Stimulated activated CD4-positive, alpha-beta T cell treated with anti-CD3 and anti-CD28 coated beads, TNF-alpha, amount 100 ng/mL, for 48 hours (primary cell): ENCODE measurements at places on chromosomes 2 and 18.

GRCh38 chr2:122307763-122308162, 552.3 kb downstream of the TSN start:
- DNase-seq: no peak

GRCh38 chr2:24162494-24162893, 12.4 kb upstream of the FAM228A start:
- no peak for DNase-seq

- DNase-seq: no peak
Observed at GRCh38 chr2:43047187-43047780, 179.1 kb downstream of the ZFP36L2 start.

DNA sequence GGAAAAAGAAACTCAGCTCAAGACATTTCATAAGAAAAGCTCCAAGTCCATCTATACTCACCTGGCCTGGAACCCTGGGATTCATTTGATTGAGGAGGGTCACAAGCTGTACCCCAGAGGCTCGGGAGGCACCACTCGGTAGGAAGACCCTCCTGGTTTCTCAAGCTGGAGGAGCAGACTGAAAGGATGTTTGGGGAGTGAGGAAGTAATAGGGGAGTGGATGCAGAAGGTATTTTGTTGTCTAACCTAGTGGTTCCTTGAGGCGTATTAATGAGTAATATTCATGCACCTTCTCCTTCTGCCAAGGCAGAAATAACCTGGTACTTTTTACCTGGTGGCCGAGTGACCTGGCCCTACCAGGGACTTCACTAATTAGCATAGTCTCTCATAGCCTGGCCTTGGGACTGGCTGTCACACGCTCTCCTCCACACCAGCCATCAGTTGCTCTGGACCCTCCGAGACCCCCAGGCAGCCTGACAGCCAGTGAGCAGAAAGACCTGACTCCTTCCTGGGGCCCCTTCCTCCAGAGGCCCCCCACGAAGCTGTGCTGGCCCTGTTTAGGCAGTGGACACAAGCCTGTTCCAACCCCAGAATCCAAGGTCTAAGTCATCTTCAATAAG, 161.4 kb downstream of the BCL2 start:
- DNase-seq: no peak

GRCh38 chr18:79576686-79577351, 102.8 kb upstream of the CTDP1 start:
- no peak for DNase-seq

DNA sequence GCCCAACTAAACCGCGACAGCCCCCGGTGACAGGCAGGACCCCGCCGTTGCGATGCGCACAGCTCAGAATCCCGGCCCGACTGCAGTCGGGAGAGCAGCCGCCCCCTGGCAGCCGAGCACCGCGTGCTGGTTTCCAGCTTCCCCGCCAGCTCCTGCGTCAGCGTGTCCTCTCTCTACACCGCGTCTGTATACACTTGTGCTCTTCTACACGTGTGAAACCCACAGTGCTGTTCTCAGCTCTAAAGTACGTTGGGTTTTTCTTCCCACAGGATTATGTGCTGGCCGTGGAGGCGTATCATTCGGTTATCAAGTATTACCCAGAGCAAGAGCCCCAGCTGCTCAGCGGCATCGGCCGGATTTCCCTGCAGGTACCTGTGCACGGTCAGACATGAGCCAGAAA, 54.0 kb downstream of the ADI1 start:
- no peak for DNase-seq

GRCh38 chr2:218364196-218364595, 7.5 kb downstream of the CATIP start:
- no peak for DNase-seq

DNA sequence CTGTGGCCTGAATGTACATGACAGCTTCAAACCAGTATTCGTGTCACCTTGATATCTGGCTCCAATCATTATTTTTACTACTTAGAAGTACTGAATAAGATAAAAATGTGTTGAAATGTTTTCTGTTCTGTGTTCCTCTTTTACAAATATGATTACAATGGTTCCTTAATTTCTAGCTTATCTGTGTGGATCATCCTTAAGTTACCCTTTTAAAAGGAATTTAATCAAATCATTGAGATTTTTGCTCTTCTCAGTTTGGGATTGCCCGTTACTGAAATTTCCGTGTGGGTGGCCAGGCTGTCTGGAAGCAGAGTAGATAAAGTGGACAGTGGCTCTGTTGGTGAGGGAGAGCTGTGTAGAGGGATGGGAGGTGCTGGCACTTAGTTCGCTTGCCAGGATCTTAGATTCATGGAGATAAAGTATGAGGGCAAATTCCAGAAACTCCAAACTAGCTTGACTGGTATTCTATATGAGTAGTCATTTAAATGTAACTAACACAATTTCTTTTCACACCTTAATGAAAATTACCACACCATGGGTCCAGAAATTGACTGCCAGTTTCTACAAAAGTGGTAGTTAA, 27.4 kb upstream of the SAG start:
- no peak for DNase-seq

GRCh38 chr2:169980643-169981042, 153.4 kb downstream of the UBR3 start:
- DNase-seq: no peak

GRCh38 chr18:48488388-48488850, 50.4 kb upstream of the CTIF start:
- no peak for DNase-seq

DNA sequence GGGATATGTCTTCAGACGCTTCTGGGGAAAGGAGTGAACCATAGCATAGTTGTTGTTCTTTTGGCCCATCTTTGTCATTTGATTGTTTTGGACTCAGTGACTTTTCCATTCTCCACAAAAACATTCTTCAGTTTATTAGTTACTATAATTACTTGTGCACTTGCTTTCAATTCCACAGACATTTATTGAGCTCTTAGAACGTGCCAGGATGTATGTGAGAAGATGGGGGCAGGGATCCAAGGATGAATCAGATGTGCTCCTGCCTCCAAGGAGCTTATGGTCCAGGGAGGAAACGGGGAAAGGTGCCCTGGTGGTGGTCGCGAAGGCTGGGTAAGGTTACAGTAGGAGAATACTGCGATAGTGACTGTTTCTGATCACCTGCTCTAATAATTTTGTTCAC, 6.9 kb upstream of the SLC4A3 start:
- DNase-seq: no peak

- no peak for DNase-seq
Observed at GRCh38 chr2:216474925-216475670, 23.5 kb upstream of the RPL37A start.

DNA sequence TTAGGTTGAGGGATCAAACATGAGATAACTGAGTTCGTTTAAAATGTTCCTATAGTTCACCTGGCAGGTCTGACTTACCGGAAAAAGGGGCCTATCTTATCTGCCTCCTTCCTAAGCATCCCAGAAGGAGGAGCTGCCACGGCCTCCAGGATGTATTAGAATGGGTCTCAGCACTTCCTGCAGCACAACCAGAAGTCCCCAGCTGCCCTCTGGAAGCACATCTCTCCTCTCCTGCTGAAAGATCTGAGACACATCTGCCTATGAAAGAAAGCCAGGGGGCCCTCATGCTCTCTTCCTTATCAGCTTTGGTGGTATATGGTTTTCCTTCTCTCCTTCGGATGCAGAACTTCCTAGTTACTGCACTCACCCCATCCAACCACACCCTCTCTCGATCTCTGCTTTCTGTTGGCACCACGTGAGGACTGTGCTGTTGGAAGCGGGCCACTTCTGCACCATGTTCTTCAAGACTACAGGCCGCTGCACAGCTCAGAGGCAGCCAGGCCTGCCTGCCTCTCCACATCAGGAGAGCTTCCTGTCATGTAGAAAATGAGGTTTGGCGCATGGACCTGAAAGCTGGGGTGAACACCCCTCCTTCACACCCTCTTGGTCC, 6.5 kb downstream of the IGFBP5 start:
- DNase-seq: no peak

GRCh38 chr2:43273529-43273928, 47.1 kb upstream of the ZFP36L2 start:
- DNase-seq: peak; percentile 2

GRCh38 chr18:69844656-69845055, 103.0 kb downstream of the CD226 start:
- no peak for DNase-seq

- DNase-seq: peak; percentile 35
Observed at GRCh38 chr18:13455960-13456481, 237.5 kb downstream of the LDLRAD4 start.

DNA sequence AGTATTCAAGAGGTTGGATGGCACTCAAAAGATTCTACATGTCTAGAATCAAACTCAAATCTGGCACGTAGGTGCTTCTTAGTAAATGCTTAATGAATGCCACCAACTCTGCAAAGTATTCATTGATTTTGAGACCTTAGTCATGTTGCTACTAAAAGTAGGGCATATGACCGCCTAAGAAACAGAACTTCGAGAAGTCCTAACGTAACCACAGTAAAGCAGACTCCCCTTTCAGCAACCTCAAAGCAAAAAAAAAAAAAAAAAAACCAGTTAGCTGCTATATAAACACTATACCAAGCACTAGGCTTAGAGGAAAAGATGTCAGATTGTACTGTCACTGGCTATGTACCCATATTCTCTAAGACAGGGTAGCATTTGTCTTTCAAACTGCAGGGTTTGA, 33.9 kb downstream of the PTCD3 start:
- DNase-seq: no peak

DNA sequence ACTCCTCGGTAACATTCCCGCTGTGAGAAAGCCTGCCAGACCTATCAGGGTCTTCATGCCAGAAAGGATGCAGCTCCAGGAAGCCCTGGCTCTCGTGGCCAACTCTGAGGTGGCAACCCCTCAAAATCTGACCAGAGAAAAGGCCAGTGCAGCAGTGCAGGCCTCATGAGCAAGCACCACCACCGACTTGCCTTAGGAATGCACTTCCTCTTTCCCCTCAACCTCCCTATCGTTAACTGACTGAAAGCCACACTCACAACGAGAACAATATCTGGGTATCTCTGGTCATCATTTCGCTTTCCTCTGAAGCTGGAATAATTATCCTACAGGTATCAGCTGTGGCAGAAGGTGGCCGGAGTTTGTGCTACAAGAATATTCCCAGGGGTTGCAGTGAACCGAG, 101.4 kb upstream of the POU3F3 start:
- no peak for DNase-seq

DNA sequence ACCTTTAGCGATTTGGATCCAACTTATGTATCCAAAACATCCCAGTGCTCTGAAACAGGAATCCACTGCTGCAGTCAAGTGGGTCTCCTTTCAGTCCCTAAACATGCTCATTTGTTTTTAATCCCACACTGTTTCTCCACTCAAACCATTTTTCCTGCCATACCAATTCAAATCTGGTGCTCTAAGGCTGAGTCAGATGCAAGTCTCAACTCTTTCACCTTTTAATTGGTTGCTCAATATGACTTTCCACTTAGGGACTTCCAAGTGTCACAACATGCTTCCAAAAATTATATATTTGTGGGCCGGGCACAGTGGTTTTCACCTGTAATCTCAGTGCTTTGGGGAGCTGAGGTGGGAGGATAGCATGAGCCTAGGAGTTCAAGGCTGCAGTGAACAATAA, 113.4 kb upstream of the TANK start:
- DNase-seq: no peak

DNA sequence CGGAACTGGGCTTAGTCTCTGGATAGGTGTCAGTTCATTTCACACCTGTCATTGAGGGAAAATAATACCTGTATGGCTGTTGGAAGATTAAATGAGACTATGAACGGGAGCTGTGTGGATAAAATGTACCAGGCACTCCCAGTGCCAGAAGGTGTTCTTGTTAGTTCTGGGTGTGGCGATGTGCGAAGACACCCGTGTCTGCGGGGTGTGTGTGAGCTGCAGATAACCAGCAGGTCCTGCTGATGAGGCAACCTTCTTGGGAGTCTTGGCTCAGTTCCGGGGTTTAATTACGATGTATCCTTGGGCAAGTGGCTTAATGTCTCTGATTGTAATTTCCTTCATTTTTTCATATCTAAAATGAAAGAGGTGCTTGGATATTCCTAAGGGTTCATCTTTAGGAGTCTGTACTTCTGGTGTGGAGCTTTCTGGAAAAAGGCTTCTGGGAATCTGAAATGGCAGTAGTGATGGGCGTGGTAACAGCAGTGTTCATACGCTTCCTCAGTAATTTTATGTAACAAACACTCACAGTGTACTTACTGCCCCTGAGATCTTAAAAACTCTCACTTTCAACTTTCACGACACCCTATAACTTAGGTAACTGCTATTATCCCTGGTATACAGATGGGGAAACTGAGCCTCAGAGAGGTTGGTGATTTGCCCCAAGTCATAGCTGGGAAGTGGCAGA, 35.0 kb downstream of the NEDD4L start:
- no peak for DNase-seq

DNA sequence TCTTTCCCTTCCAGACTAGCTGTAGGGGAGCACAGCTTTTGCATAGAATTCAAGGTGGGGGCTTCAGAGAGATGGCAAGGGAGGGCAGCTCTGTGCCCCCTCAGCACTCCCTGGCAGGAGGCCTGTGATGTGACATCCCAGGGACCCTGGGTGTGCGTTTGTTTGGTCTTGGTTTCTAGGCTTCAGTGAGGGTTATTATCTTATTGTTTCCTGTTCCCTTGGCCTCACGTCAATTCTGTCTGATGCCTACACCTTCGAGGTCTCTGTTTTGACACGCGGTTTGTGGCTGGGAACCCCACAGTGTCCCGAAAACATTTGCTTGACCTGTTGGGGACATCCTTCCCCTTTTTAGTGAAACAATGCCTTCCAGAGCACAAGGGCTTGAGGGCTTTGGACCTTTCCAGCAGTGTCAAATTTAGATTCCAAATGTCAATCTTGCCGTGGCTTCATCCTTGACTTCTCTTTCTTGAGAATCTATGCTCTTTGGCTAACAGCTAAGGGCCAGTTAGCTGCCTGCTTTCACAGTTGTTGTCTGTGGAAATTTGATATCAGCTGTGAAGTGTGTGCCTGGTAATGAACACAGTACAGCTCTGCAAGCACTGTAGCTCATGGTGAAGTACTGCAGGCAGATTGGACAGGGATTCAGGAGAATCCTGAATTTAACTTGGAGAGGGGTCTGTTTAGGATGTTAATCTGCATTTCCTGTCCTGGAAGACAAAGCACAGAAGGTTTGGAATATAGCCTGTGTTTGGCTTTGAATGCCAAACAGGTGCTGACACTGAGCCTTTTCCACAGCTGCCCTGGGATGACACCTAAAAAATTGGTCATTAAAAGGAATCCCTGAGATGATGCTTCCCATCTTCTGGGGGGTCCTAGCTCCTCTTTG, 108.2 kb upstream of the CXCR4 start:
- DNase-seq: no peak

DNA sequence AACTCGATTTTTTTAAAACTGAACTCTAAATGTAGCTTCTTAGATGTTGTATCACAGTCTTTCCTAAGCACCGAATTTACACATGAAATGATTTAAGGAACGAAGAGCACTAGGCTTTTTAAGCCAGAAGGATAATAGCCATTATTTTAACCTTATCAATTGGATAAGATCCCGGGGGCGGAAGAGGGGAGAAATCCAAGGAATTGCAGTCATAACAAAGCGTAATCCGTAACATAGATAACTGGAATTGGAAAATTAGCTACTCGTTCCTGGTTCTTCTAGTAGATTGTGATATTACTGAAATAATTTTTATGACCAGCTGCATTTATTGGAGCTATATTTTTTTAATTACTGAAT, 988 bp upstream of the KANSL1L start:
- DNase-seq: no peak

GRCh38 chr18:46148810-46149209, 44.6 kb downstream of the HAUS1 start:
- peak; percentile 30 for DNase-seq
